Activated CD4-positive, alpha-beta T cell treated with anti-CD3 and anti-CD28 coated beads for 24 hours (primary cell): ENCODE measurements at places on chromosomes 13 and 19.

DNA sequence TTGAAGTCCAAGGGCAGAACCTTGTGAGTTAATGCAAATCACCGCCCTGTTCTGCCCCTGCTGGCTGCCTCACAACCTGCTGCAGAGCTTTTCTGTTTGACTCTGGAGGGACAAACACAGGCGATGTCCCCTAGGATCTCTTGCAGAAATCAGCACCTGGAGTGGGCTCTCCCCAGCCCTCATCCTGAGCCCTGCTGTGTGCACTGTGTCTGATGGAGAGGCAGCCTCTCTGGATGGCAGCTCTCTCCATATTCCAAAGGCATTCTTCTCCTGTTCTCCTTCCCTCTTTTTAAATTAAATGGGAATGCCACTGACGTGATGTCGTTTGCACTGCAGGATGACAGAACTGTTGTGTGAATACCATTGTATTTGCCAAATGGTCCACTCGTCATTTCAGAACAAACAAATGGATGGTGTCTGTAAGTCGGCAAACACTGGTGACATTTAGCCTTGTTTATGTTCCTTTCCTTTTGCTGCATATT lies 184.1 kb downstream of the ZNF536 start:
- DNase-seq = no peak

DNA sequence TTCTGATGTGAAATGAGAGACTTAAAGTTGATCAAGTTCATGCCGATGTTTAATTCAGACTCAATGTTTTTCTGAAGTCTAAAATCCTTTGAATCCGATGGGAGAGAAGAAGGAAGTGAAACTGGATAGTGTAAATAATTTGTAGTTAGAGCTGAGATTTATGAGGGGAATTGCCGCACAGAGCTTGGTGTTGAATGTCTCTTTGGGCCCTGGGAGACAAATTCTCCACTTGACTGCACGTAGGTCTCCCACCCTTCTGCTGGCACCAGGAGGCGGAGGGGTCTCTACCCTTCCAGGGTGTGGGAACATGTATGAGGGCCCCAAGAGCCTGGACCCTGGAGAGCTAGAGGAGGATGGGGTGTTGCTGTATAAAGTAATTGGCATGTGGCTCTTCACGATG lies 140.8 kb upstream of the SERP2 start:
- DNase-seq = no peak

GRCh38 chr19:35408284-35409171 lies 37.7 kb downstream of the GPR42 start:
- DNase-seq = no peak

- DNase-seq = peak; percentile 23
These were observed 38.7 kb upstream of the C1QTNF9 start for GRCh38 chr13:24270639-24271141.

DNA sequence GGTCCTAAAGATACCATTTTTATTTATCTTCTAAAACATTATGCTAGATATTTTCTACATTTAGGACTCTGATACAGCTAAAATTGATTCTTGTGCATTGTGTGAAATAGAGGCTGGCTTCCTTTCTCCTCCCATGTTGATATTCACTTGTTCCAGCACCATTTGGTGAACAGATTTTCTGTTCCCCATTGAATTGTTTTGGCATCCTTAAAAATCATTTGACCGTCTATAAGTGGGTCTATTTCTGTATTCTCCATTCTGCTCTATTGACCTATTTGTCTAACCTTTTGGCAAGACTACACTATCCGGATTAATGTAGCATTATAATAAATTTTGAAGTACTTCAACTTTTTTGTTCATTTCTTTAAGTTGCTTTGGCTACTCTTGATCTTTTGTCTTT lies 2689.2 kb downstream of the PCDH9 start:
- DNase-seq = no peak

DNA sequence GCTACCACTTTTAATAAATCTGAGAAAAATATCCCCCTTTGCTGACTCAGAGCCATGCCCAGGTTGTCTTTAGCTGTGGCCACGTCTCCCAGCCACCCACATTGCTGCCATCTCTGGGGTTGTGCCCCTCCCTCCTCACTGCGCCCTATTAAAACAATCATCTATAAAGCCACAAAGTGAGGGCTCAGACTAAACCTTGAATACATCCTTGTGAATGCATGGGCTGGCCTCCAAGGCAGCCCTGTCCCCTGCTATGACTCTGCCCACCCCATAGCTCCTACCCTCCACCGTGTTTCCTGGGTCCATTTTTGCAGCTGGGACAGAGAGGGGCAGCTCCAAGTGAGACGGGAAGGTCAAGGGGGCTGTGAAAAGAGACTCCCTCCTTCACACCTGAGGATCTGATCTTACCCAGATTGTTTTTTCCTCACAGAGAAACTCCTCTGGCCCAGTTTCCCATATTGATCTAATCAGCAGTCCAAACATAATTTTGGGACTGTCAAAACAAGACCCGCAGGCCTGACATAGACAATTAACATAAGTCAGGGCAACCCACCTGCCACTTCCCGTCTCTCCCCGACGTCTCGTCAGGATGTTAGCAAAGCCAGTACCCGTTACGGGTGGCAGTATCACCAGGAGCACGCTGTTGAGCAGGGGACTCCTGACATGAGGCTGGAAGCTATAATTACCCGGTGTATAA lies 199.0 kb downstream of the KATNAL1 start:
- no peak for DNase-seq

DNA sequence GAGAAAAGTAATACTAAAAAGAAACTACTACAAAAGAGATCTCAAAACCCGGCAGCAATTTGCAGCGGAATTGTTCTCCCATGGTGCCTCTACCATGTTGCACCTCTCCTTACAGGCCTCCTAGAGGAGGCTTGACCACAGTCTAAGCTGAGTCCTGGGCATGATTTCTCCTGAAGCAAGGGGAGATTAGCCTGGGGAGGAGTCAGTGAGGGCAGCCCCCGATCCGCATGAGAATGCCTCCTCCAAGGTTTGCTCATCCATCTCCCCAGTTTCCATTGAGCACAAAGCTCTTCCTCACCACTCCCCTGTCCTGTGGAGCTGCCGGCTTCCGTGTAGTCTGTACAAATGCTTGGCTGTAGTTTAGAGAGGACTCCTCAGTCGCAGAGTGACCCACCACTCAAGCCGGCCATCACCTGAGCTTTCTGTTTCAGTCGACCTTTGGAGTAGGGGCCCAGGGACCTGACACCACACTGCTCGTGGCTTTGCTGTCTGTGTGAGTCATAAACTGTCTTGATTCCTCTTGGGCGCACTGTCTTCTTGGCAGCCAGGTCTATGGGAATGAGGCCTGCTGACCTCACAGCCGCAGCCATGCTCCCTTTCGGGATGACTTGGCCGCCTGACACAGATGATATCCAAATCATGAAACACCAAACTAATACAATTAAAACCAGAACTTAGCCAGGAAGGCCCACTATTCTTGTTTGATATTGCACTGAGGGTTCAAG lies 72.3 kb downstream of the C1QTNF9 start:
- DNase-seq = no peak

GRCh38 chr13:110653851-110654250 lies 38.5 kb downstream of the NAXD start:
- no peak for DNase-seq

DNA sequence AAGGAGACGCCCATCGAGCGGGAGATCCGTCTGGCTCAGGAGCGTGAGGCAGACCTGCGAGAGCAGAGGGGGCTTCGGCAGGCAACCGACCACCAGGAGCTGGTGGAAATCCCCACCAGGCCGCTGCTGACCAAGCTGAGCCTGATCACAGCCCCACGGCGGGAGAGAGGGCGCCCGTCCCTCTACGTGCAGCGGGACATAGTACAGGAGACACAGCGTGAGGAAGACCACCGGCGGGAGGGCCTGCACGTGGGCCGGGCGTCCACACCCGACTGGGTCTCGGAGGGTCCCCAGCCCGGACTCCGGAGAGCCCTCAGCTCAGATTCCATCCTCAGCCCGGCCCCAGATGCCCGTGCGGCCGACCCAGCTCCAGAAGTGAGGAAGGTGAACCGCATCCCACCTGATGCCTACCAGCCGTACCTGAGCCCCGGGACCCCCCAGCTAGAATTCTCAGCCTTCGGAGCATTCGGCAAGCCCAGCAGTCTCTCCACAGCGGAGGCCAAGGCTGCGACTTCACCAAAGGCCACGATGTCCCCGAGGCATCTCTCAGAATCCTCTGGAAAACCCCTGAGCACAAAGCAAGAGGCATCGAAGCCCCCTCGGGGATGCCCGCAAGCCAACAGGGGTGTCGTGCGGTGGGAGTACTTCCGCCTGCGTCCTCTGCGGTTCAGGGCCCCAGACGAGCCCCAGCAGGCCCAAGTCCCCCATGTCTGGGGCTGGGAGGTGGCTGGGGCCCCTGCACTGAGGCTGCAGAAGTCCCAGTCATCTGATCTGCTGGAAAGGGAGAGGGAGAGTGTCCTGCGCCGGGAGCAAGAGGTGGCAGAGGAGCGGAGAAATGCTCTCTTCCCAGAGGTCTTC lies 7.1 kb downstream of the MISP start:
- DNase-seq = no peak

DNA sequence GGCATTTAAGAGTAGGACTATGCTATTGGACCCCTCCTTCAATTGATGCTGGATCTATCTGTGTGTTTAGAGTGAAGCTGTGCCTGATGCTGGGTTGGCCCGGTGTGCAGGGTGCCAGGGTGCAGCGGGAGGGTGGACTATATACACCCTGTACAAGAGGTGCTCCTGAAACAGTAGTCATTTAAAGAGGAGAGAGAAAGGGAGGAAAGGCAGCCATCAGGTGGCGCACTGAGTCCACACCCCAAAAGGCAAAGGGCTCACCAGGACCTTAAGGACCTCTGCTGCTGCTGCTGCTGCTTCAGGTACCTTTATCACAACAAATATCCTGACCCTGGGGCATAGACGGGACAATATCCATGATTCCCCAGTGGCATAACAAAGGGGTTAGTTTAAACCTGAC lies 39.4 kb downstream of the ZNF136 start:
- peak; percentile 21 for DNase-seq

DNA sequence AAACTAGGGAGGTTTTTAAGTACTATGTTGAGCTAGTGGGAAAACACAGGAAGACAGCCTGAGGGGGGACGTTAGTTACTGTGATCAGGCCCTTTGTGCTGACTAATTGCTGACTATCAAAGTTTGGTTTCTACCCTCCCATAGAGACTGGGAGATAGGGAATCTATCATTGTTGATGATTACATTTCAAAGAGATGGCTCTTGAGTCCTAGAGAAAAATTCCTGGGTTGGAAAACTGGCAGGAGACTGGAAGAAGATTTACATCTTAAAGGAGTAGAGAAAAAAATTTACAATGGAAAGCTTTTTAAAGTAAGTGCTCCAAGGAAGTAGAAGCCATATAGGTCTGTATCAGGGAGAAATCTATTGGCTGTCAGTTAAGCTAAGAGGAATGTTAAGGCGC lies 522.0 kb upstream of the KLHL1 start:
- no peak for DNase-seq

DNA sequence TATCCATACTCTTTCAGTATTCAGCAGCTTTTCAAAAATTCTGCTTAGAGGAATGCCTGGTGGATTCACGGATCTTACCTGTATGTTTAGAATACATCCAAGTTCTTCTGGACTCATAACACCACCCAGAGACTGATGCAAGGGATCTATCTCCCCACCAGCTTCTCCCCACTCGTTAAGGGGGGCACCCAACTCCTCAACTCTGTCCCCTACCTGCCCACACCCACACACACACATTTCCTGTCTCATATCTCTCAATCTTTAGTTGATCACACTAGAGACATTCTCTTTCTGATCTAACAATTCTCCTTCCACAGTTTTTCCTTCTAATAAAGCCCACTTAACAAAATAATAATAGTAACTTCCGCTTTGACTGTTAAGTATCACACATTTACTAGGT lies 110.1 kb downstream of the DLEU7 start:
- no peak for DNase-seq

GRCh38 chr19:45758921-45759320 lies 10.1 kb downstream of the SIX5 start:
- no peak for DNase-seq

GRCh38 chr19:10921199-10921909 lies 7.1 kb downstream of the YIPF2 start:
- DNase-seq = no peak

DNA sequence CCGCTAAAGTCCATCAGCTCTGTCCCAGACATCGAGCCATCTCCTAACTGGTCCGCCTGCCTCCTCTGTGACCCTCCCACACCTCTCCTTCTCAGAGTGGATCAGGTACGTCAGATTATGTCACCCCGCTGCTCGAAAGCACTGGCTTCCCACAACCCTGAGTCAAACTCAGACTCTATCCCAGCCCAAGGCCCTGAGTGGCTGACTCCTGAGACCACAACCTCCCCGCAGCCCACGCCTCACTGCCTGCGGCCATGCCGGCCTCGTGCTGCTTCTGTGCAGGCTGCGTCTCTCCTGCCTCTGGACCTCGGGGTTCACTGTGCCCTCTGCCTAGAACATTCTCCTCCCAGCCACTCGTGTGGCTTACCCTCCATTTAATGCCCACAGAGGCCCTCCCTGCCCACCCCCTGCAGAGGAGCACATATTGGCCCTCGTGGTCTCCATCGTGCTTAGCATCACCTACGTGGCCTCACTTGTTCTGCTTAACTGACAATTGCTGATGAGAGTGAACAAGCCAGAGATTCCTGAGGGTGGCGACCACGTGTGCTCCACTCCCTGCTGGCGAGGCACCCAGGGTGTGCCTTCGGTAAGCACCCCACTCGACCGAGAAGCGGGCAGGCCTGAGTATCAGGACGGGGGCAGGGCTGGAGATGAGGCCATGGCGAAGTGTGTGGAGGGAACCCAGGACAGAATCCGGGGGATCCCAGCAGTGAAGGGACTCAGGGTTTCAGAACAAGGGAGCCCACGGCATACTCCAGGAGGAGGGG lies 13.5 kb upstream of the FKRP start:
- no peak for DNase-seq

DNA sequence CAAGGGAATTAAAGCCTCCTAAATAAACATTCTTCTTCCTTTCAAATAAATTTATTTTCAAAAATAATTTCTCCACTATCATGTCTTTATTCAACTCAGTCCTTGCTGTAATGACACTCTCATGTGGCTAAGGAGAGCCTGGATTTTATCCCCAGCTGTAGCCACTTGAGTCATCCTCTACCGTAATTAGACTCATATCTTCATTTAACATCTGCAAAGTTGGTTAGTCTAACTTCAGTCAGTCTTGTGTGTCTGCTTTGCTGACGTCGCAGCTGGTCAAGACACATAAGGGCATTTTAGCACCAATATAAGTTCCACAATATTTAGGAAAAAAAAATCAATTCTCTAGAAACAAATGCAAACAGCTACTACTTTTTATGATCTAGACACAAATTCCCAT lies 776.4 kb upstream of the ATXN8OS start:
- DNase-seq = no peak

GRCh38 chr13:61110732-61111131 lies 304.9 kb downstream of the PCDH20 start:
- DNase-seq = no peak

- DNase-seq = no peak
These were observed 265.2 kb downstream of the COG6 start for GRCh38 chr13:39920613-39921012.

- DNase-seq = no peak
These were observed 2.7 kb downstream of the ADGRE5 start for GRCh38 chr19:14383661-14384555.
